Suprapubic skin (tissue), 4 donors: ENCODE measurements at places on chromosomes 7 and 10.

- DNase-seq: no peak
Measured at GRCh38 chr10:94427166-94427565, 24.8 kb downstream of the TBC1D12 start.

DNA sequence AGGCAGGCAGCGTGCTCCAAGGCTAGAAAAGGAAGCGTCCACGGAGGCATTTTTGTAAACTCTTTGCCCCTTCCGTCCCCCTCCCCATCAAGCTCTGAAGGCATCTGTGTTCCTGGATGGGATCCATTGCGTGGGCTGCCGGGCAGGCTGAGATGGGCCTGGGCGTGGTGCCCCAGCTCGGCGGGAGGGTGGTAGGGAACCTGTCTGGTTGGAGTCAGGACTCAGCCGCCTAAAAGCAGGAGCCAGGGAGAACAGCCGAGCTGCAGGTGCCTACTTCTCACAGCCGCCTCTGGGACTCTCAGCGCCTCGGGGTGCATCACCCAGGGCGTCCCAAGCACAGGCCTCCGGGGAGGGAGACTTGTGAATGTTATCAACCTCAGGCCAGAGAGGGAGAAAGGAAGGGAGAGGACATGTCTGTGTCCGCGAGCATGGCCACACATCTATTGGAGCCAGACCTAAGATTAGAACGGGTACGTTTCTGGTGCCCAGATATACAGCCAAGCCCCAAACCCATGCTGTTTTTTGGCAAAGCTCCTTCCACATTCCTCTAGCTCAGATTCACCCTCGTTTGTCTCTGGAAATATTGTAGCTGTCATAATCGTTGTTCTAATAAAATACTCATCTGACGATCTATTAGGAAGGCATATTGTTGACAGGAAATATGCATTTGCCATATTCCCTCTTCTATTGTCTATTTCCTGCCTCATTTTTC lies 48.6 kb upstream of the CTBP2 start:
- DNase-seq: no peak

DNA sequence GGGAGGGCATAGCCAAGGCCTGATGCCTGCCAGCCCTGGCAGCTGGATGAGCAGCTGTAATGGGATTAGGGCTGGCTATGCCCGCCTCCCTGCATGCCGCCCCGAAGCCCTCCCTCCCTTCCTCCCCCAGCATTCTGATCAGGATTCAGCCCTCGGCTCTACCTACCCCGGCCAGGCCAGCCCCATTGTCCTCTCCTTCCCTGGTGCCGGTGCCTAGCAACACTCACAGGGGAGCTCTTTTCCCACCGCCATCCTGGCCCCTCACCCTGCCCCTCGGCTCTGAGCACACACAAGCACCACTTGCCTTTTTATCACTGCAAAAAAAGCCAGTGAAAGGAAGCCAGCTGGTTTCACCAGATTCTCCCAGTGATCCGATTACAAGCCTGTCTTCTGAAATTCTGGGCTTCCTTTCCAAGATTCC lies 9.0 kb upstream of the ADCYAP1R1 start:
- DNase-seq: no peak

- peak; percentile 77 for DNase-seq
Measured at GRCh38 chr10:93160829-93161228, 87.1 kb downstream of the CYP26A1 start.

DNA sequence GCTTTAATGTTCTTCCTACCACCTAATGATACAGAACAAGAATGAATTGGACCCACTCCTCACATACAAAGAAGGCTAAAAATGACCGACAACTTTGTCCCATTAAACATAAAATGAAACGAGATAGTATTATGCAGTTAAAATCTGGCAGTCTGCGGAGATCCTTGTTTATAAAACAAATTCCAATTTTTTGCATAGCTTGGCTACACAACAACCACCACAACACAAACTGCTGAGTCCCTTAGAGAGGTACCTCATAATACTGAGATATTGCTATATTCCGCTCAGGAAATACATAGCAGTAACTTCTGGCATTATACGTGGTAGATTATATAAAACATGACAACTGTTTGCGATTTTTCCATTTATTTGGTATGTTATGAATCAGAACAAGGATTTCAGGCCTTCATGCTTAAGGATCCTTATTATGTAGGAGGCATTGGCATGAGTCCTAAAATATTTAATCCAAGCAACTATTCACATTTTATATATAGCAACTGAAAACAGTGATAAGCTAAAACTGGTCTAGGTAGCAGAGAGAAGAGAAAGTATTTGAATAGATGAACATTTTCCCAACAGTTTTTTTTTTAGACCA lies 96.0 kb downstream of the ANK3 start:
- DNase-seq: no peak

DNA sequence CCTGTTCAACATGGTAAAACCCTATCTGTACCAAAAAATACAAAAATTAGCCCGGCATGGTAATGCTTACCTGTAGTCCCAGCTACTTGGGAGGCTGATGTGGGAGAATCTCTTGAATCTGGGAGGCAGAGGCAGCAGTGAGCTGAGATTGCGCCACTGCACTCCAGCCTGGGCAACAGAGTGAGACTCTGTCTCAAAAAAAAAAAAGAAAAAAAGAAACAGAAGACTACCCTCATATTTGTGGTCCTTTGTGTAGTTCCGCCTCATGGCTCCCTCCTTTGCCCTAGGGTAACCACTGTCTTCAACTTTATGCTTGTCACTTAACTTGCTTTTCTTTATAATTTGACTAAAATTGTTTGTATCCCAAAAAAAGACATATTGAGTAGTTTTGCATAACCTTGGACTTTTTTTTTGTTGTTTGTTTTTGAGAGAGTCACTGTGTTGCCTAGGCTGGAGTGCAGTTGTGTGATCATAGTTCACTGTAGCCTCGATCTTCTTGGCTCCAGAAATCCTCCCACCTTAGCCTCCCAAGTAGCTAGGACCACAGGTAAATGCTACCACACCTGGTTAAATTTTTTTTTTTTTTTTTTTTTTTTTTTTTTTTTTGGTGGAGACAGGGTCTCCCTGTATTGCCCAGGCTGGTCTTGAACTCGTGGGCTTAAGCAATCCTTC lies 3.7 kb downstream of the ZNF487 start:
- peak; percentile 0 for DNase-seq

DNA sequence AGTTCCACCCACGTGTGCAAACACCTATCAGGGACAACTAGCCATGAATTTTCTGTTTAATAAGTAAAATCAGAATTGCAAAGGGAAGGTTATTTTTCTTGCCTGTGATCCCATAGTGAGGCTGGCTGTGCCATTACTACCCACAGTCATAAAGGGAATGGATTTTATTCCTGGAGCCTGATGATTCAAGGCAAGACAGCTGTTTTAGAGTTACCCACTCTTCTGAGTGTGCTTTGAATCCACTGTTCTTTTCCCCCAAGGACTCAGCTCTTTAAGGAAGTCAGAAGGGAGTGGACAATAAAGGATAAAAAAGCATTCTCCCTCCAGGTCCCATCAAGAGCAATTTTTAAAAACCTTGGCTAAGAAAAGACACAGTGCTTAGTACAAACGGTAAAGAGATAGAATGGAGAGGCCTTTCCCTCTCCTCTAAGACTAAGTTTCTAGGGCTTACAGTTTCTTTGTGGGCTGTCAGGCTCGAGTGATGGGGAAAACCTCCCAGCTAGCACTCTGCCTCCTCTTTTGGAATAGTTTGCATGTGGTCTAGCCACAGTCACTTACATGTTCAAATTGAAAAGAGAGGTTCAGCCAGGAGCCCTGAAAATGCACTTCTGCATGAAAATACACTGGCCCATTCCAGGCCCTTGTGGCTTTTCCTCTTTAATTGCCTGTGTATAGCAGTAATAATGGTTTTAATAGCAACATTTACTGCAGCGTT lies 5.1 kb upstream of the LRRC4 start:
- DNase-seq: no peak

DNA sequence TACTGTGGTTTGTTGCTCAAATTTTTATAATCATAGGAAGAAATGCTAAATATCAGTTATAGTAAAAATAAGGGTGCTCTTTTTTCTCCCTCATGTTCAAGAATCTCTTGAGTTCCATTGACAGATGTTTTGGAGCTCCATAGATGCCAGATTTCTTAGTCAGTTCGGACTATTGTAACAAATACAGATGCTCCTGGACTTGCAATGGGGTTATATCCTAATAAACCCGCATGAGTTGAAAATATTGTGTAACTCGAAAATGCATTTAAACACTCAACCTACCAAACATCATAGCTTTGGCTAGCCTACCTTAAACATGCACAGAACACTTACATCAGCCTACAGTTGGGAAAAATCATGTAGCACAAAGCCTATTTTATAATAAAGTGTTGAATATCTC lies 100.7 kb upstream of the CSTF2T start:
- DNase-seq: no peak

- no peak for DNase-seq
Measured at GRCh38 chr7:29853072-29853471, 46.8 kb downstream of the WIPF3 start.

DNA sequence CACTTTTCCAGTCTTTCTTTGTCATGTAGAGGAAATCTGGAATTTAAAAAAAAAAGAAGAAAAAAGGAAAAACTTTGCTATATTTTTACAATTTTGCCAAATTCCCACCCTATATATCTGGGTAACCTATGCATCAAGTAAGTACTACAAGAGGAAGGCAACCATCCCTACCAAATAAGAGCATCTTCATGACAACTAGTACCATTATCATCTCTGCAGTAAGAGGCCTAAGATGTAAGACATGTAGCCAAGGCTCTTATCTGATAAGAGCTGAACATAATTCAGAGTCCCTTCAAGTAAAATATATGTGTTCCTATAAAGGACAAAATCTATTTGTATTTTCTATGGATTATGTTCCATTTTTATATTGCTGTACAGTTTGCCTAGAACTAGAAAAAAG lies 3.5 kb downstream of the THAP5 start:
- no peak for DNase-seq

- DNase-seq: no peak
Measured at GRCh38 chr7:70678621-70679251, 453.2 kb upstream of the GALNT17 start.

DNA sequence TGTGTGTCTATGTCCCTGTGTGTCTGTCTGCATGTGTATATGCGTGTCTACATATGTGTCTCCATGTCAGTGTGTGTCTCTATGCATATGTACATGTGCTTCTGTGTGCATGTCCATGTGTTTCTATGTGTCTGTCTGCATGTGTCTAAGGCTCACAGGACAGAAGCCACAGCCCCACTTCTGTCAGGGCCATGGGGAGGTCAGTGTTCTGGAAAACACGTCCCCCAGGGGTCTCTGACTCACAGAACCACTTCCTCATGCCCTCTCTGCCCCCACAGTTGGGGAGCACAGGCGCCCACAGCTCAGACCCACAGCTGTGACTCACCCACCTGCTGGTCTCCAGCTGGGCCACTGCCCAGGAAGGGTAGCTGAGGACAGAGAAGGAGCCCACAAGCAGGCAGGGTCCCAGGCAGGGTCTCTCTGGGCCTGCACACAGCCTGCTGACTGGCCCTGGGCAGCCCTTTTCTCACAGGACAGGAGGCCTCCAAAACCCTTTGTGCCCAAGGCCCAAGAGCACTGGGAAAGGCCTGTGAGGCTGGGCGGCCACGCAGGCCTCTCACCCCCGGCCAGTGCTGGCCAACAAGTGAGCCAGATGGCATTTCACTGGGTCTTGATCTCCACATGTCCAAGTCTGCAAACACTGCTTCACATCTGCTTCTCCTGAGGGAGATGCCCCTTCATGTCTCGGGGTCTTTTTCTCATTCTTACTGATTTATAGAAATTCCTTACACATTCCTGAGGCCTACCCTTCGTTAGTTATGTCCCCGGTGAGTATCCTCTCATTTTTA lies 102.9 kb upstream of the FAM20C start:
- DNase-seq: no peak

DNA sequence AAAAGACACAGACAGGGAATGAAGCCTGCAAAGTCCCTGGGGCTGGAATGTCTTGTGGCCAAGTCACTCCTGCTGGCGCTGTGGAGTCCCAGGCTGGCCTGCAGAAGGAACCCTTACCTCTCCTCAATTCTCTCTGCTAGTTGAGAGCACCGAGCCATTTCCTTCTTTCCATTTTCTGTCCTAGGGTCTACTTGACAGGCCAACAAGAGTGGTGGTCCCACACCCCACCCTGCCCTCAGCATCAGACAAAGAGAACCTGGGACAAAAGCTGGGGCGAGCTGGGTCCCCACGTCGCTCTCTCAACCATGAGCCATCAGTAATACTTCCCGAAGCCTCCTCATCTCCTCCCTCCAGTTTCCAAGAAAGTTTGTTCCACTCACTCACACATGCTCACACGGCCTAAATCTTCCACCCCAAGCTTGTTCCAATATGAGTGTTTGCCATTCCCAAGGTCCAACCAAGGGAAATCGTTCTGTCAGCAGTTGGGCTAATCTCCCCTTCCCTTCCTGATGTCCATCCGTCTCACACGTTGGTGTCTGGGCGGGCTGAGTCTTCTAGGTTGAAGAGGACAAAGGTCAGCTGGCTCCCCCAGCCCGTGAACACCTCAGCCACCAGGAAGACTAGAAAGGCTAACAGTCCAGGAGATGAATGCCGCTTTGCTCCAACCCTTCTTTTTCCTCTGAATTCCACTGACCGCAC lies 44.3 kb downstream of the CLEC2L start:
- DNase-seq: no peak

GRCh38 chr7:112882511-112882910 lies 92.3 kb upstream of the TMEM168 start:
- no peak for DNase-seq

GRCh38 chr10:114571316-114571999 lies 86.6 kb downstream of the ABLIM1 start:
- DNase-seq: no peak

DNA sequence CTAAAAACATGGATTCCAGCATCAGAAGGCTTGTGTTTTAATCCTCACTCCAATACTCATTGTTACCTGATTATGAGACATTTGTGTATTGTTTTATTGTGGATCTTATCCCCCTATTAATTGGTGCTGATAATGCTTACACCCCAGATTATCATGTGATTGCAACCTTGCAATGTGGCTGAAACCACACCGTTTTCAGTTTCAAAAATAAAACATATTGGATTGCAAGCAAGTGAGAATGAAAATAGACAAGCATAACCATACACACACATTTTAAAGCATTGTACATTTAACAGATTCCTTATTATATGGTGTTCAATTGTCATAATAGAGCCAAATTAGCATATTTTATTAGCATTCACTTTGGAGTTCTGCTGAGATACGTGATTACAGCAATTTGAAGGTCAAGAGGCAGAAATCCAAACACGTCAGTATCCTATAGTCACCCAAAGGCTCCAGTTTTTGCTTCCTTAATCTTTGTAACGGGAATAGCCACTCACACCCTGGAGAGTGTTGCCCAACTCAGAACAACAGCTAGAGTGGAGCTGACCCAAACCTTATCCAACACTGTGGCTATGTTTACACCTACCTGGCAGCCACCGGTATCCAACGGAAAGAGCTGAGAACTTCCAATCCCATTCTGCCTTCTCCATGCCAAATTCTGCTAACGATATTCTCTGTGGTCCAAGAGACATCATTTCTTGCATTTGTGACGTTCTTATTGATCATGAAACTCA lies 317.1 kb upstream of the KLF6 start:
- DNase-seq: no peak

GRCh38 chr7:28988810-28989209 lies 30.7 kb upstream of the TRIL start:
- DNase-seq: peak; percentile 75

DNA sequence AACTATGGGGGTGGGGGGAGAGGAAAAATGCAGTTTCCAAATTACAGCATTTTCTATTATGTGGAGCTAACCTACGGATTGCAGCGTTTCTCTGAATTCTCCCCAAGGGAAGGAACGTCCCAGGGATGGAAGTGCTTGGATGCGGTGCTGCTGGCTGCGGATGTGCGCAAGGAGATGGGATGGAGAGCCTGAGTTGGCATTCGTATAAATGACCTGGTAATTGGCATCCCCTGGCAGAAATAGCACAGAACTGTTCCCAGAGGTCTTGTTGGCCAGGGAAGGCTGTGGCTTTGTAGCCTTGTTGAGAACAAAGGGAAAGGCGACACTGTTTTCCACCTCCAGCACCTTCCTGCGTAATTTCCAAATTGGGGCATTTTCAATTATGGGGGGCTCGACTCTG lies 2.7 kb downstream of the ORAI2 start:
- DNase-seq: no peak
